ENCODE measurements at places on chromosomes 5 and 9.

DNA sequence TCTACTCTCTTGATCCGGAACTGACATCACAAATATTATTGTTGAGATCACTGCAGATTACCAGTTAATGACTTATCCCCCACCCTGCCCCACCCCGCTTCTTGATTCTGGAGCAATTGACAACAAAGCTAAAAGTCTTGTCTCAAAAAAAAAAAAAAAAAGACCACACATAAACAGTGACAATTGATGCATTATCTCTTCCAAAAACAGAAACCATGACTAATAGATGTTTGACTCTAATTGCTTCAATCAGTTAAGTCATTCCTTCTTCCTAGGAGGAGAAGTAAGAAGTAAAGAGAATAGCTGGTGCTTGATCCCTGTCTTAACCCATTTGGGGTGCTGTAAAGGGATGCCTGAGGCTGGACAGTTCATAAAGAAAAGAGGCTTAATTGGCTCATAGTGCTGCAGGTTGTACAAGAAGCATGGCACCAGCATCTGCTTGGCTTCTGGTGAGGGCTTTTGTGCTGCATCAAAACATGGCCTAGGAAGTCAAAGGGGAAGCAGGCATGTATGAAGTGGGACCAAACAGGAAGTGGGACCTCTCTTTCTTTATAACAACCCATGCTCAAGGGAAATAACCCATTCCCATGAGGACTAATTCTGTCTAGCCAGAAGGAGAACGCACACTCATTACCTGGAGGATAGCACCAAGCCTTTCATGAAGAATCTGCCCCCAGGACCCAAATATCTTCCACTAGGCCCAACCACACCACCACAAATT, 158.7 kb downstream of the TMEM167A start:
- no peak for DNase-seq

DNA sequence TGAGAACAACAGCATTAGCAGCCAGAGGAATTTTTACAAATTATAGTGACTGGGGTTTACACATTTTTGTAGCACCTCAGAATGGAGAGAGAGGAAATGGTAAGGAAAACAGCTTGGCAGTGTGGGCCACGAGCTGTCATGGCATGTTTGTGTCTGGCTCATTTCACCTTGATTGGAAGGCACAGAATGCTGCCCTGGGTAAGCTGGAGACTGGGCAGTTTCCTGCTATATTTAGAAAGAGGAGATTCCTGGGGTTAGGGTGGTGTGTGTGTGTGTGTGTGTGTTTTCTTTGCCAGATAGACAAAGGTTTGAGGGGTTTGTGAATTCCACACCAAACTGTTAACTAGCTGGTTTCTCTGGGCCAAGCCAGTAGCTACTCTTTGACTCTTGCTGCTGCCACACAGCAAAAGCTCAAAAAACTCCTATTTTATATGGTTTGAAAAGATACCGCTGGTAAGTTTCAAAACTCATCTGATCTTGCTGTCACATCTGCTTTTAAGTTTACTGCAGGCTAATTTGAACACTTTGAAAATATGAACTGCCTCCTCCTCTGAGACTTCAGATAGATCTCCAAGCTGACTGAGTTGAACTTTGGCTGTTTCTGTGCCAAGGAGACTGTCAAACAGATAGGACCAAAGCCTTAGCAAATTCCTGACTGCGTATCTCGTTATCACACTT, 9.1 kb downstream of the ARHGAP26 start:
- DNase-seq, result no peak

GRCh38 chr9:21754741-21755140, 47.7 kb upstream of the MTAP start:
- DNase-seq, result no peak

GRCh38 chr9:77533671-77534070, 114.5 kb downstream of the GNA14 start:
- DNase-seq, result no peak

GRCh38 chr9:20944507-20944906, 86.9 kb downstream of the HACD4 start:
- DNase-seq, result no peak
